C1 segment of cervical spinal cord (tissue), 14 donors: ENCODE measurements at places on chromosomes 1 and 21.

DNA sequence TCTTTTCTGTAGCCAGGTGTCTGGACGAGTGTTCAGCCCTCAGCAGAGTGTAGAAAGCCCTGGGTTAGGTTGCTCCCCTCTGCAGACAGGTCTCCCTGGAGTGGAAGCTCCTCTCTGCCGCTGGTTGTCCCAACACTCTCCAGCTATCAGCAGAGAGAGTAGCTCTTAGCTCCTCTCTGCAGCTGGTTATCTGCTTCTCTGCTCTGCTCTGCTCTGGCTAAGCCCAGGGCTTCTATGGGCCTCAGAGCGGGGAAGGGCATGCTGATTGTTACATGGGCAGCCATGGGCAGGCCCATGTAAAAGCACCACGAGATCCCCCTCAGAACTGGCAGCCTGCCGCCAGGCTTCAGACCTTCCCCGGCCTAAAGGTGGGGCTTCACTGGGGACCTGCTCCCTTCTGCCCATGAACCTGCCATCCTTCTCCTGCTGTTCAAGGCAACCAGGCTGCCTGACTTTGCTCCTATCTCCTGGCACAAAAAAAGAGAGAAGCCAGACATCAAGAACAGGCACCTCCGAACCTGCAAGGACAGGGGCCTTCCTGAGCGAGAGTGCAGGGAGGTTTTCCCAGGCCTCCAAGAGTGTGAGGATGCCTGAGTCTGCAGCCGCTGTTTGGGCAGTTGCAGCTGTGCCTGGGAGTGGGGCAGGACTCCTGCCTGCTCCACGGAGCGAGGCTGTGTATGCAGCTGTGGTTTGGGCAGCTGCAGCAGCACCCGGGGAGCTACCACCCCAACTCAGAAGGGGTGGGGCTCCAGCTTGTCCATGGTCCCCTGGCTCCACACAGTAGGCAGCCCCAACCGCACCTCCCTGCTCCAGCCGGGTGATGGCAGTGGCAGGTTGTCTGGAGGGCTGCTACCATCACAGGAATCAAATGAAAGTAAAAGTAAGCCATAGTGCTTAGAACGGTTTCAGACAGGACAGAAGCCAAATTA lies 973.7 kb downstream of the LTN1 start:
- DNase-seq, result no peak

GRCh38 chr1:95117207-95118066 lies at the start of gene TLCD4:
Gene TLCD4, plus strand, starts transcription at chr1:95117355. Its CDS starts 26,547 bp downstream, at chr1:95143902.
- DNase-seq, result peak; percentile 75

DNA sequence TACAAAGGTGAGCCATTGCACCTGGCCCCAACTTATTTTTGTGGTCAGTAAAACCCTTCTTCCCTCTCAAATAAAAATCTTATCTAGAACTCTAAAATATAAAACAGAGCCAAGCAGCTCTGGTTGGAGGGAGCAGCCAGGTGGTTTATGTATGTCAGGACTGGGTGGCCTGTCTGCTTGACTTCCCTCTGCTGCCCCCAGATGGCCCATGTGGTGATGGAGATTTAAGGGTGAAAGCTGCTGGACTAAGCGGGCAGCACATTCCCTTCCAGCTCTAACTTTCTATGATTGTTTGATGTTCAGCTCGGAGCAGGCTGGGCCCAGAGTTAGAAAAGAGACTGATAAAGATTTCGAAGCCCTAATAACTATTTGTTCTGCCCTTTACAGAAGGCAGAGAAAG lies 11.9 kb upstream of the PAQR6 start:
- DNase-seq, result no peak

GRCh38 chr1:70910013-70910412 lies 137.6 kb downstream of the PTGER3 start:
- DNase-seq, result no peak

DNA sequence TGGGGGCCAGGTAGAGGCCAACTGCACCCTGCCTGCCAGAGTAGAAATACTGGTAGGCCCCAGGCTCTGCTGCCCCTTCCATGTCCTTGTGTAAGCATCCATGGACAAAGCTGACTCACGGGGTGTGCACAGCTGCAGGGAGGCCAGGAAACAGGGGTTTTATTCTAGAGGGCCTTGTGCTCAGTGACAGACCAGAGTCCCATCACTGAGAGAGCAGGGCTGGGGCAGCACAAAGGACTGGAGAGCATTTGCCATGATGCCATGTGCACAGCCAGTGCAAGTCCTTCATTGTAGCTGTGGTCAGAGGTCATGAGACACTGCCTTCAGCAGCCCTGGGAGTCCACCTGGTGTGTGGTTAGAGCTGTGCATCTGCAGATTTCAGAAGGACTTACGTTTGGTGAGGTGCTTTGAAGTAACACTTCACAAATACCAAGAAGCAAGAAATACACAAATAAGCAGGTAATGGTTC lies 8.1 kb downstream of the ARF1 start:
- DNase-seq, result no peak

- no peak for DNase-seq
Measured at GRCh38 chr1:14182856-14183255, 415.6 kb upstream of the KAZN start.

GRCh38 chr1:206971029-206971655 lies 882 bp upstream of the FCAMR start:
- no peak for DNase-seq

DNA sequence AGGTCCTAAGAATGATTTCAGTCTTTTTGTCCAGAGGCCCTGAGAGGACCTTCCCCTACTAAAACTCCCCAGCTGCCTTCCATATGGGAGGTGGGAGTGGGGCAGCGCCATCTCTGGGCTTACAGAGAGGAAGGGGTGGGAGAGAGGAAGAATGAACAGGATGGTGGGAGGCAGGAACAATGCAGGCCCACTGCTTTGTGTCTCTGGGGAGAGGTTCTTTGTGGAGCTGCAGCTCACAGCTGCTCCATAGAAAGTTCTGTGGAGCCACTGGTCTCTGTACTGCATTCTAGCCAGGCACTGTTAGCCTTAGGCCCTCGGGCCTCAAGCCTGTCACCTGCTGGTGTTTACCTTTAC lies 43.6 kb upstream of the A3GALT2 start:
- DNase-seq, result no peak

DNA sequence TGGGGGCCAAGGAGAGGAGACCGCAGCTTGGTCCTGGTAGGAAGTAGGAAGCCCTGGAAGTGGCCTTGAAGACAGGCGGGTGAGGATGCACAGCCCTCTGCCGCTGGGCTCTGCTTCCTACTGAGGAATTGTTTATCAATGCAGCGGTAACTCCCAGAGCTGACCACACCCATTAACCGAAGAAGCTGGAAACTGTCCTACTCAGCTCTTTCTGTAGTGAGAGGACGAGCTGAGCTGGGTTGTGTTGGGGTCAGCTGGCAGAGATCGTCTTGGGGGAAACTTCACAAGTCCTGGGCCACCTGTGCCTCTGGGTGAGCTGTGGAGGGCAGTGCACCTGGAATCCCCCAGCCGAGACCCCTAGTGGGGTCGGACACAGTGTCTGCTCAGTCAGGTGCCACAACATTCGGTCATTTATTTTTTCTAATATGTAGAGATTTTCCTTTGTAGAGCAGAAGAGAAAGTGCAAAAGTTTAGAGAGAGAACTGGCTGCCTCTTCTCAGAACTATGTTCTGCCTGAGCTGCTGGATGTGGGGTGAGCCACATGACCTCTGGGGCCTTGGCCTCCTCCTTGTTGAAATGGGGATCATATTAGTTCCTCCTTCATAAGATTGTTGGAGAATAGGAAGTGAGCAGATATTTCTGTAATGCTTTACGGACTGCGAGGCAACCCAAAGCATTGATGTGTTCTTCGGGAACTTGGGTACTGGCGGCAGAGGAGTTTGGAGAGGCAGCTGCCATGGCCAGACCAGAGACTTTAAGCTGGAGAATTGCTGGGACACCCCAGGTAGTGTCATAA lies 3.6 kb downstream of the NECAP2 start:
- no peak for DNase-seq

- DNase-seq, result peak; percentile 18
Measured at GRCh38 chr1:231369282-231369681, 31.2 kb downstream of the SPRTN start.

DNA sequence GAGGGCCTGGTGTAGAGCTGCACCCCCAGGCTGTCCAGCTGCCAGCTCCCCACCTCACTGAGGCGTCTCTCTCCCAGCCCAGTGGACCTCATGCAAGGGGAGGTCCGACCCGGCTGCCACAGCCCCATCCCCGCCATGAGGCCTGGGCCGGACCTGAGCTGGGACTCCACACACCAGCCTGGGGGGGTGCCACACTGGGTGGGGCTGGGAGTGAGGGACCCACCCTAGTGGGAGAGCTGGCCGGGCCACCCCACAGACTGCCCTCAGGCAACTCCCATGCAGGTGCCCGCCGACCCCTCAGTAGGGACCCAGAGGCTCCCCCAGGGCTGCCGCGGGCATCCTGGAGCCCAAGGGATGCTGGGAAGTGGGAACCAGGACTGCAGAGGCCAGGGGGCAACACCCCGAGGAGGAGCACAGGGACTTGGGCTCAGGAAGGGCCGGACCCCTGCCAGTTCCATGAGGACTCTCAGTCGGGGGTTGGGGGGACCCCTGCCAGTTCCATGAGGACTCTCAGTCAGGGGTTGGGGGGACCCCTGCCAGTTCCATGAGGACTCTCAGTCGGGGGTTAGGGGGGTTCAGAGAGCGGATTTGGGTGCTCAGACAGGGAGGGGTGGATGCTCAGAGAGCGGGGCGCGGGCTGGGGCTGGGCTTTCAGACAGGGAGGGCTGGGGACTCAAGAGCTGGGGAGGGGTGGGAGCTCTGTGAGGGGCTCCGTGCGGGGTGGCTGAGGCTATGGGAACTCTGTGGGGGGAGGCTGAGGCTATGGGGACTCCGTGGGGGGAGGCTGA lies 1.2 kb upstream of the RNF223 start:
- no peak for DNase-seq

DNA sequence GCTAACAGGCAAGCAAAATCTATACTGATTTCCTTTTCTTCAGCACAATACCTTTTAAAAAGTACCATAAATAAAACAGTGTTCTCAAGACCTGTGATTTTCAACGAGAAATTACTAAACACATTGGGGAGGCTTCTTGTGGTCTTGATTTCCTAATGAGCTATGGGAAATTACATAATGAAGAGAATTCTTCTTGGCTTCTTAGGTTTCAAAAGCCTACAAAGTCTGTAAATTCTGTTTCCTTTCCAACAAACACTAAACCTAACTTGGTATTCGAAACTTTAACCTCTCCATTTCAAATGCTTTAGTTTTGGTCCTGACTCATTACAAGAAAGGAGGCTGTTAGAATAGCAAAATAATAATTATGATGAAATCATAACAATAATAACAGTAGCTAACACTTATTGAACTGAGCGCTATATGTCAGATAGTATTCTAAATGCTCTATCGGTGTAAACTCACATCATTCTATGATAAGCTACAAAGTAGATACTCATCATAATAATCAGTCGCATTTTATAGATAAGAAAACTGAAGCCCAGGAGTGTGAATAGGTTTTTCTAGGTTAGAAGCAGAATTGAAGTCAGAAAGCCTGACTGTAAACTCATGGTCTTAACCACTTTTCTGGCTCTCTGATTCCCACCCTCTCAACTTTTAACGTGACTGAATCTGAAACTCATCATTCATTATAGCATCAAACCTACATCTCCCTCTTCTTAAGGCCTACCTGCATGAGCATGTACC lies 486.7 kb downstream of the SMYD3 start:
- DNase-seq, result no peak

DNA sequence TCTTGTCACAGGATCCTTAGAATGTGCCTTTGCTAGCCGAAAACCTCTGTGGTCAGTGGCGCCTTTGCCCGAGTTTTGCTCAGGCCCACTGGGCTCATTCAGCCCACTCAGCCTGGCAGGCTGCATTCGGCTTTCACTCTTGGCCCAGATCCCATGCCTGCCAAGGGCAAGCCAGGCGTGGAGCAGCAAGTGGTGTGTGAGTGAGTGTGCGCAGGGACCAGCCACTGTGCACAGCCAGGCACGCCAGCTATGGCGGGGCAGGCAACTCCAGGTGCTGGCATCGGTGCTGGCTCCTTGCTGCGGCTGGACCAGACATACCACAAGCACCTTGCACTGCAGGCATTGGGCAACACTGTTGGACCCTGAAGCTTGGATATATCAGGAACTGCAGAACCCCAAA lies 1145.1 kb upstream of the NCAM2 start:
- no peak for DNase-seq

DNA sequence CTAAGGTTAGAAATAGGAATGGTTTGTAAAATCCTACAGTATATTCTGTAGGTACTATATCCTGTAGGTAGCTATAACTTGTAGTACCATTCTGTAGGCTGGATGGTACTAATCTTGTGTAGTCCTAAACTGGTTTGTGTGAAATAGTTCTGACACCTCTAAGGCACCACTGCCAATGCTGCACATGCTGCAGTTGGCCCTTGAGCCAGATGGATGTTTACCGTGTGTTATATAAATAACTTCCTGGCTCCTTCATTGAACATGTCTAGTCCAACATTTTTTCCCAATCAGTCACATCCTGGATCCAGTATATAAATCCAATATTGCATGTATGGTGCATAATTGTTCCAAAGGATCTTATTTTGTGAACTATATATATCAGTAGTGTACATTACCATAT lies 89.5 kb upstream of the GNG4 start:
- DNase-seq, result no peak

- DNase-seq, result peak; percentile 2
Measured at GRCh38 chr1:29849038-29849750, 612.9 kb downstream of the PTPRU start.

GRCh38 chr21:32248571-32249461 lies 30.0 kb downstream of the MIS18A start:
- DNase-seq, result no peak

- DNase-seq, result no peak
Measured at GRCh38 chr21:30256100-30256499, 26.6 kb downstream of the KRTAP24-1 start.
